ENCODE measurements at places on chromosomes 1 and 21.

- H3K27me3 ChIP-seq, result no peaks in the 10 kb centered on the region
- DNase-seq, result no peak
- H3K27ac ChIP-seq, result no peak overlapping the region
- no peaks in the 10 kb centered on the region for H3K36me3 ChIP-seq
- H3K4me3 ChIP-seq, result no peak overlapping the region
Observed at GRCh38 chr1:111399792-111400610, 27.5 kb downstream of the OVGP1 start.

GRCh38 chr1:70025846-70026245 is 179.5 kb downstream of the LRRC40 start:
- H3K4me3 ChIP-seq, result no peak overlapping the region
- no peak overlapping the region for H3K27ac ChIP-seq
- H3K36me3 ChIP-seq, result no peaks in the 10 kb centered on the region
- DNase-seq, result no peak
- H3K27me3 ChIP-seq, result no peaks in the 10 kb centered on the region
- H3K4me1 ChIP-seq, result no peaks in the 10 kb centered on the region

DNA sequence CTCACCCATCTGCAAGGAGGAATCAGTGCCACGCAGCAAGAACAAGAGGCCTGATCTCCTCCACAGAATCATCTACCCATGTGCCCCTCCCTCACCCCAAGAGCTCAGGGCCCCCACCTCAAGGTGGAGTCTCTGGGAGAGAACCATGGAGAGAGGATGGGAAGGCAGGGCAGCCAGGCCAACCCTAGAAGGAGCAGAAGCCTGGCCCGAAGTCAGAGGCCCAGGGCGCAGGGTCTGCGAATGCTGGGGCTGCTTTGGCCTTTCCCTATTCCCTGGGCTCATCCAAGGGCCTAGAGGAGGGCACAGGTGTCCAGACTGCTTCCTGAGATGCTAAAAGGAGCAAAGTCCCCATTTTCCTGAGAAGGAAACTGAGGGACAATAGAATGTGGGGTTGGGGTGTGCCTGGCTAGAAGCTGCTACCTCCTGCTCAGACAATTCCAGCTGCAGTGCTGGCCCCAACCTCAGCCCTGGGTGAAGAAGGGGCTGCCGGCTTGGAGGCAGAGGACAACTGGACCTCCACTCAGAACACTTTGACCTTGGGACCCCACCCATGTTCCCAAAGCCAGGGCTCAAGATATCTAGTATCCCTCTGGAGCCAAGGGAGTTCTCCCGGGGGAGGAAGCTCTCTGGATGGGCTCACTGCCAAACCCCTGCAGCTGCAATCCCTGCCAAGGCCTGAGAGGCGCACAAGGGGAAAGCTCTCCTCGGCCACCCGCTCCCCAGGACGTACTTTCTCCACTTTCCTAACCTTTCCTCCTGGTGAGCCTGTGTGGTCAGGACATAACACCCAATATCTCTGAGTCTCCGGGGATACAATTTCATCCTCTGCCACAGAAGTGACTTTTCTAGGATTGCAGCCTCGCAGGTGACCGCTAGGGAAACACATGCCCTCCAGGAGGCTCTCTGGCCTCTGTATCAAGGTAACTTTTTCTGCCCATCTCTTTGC is 16.6 kb upstream of the LEMD1 start:
- H3K27ac ChIP-seq, result peak overlapping the region; percentile 59
- peaks cover 7% of the 10 kb centered on the region for H3K27me3 ChIP-seq
- no peaks in the 10 kb centered on the region for H3K36me3 ChIP-seq
- H3K4me3 ChIP-seq, result no peak overlapping the region
- peak; percentile 84 for DNase-seq
- peaks cover 59% of the 10 kb centered on the region for H3K4me1 ChIP-seq

DNA sequence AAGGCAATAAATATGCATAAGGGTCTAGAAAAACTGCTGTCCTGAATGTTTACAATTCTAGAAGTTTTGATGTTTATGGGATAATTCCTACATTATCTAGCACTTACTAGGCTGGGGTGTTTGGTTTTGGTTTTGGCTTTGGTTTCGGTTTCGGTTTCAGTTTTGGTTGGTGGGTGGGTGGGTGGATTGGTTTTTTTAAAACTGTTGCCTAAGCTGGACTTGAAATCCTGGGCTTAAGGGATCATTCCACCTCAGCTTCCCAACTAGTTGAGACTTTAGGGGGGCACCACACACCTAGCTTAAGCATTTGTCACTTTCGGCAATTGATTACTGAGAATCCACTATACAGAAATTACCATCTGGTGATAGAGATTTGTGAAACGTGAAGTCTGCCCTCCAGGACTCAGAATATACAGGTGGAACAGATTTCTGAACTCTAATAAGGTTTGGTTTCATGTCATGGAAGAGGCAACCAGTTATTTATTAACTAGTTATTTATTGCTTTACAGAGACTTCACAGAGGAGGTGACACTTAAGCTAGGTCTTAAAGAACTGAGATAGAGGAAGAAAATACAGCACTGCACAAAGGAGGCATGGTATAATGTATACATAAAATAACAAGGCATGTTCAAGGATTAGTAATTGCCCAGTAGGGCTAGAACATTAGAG is 69.6 kb downstream of the PIK3R3 start:
- no peaks in the 10 kb centered on the region for H3K27me3 ChIP-seq
- H3K27ac ChIP-seq, result peak overlapping the region; percentile 29
- no peak for DNase-seq
- H3K4me3 ChIP-seq, result no peak overlapping the region
- peaks cover 75% of the 10 kb centered on the region for H3K36me3 ChIP-seq
- H3K4me1 ChIP-seq, result no peaks in the 10 kb centered on the region

- H3K4me1 ChIP-seq, result no peaks in the 10 kb centered on the region
- H3K27me3 ChIP-seq, result no peaks in the 10 kb centered on the region
- H3K36me3 ChIP-seq, result no peaks in the 10 kb centered on the region
Observed at GRCh38 chr1:189654906-189655305, 822.8 kb downstream of the BRINP3 start.
